ENCODE measurements at places on chromosomes 5 and 9.

- no peak for DNase-seq
Measured at GRCh38 chr5:139251695-139252288, 41.7 kb upstream of the MATR3 start.

DNA sequence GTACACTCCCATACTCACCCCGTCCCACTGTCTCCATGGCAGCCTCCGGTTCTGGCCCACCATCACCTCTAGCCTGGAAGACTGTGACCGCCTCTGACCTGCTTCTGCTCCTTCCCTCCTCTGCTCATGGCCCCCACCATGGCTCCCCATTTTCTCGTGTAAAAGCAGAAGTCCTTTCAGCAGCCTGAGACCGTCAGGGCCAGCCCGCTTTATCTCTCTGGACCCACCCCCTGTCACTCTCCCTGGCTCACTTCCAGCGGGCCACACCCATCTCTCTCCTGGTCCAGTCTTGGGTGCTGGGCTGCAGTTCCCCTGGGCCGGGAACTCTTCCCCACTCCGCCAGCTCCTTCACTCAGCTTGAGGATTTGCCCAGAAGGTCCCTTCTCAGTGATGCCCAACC is 96.0 kb upstream of the RUFY1 start:
- DNase-seq: no peak

DNA sequence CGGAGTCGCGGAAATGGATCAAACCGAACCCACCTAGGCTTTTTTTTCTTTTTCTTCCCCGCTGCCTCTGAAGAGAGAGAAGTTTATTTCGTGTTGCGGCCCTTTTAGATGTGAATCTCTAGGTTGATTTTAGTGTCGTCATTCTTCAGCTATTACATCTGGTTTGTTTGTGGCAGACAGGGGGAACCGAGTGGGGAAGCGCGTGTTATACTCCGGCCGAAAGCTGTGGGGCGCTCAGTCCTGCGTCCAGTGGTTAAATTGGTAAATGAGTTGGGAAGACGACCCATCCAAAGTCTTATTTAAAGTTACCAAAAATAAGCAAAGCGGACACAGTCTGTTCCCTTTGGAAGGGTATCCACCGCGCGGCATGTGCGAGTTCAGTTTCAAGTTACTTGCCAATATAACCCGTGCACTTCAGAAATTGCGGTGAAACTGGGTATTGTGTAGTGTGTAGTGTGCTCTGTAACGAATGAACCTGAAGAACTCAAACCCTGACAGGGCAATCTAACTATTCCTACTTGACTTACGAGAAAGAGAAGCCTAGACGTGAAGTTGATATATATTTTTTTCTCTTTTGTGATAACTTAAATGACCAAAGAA is 1.3 kb downstream of the MAN2A1 start:
- DNase-seq: peak; percentile 78

DNA sequence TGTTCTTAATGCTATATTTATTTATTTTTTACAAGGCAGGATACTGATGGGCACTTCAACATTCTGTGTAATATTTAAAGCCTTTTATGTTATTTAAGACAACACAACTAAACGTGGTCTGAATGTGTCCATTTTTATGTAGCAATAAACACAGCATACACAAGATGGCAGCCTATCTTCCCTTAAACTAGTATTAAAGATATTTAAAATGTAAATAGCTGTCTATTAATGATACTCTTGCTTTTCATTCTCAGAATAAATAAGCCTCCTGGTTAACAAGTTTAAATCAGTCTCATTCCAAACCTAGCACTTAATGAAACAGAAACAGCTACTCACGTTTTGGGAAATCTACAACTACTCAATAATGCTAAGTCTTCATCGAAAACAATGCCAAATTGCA is 315.7 kb downstream of the MCTP1 start:
- DNase-seq: peak; percentile 46

GRCh38 chr9:19754921-19755320 is 33.9 kb downstream of the SLC24A2 start:
- no peak for DNase-seq

GRCh38 chr5:135245521-135246499 is 153.2 kb downstream of the MACROH2A1 start:
- peak; percentile 64 for DNase-seq

DNA sequence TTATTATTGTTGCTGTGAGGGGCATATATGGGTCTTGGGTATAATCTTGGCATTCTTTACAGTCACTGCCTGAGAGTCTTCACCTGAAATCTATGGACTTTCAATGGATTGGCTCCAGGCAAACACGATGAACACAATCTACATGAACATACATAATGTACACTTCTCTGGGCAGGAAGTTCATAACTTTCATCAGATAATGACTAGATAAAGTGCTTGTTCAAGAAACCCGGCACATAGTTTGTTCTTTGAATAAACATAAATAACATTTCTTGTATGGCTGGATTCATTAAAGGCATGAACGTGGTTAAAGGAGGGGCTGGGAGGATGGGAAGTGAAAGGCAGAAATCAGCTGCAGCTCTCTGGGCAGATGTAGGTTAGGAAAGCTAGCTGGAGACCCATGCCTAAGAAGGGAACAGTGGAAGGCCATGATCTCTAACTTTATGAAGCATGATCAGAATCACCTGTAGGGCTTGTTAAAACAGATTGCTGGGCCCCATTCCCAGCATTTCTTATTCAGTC is 306.9 kb upstream of the EFNA5 start:
- no peak for DNase-seq

GRCh38 chr9:10014889-10015288 is 597.9 kb downstream of the PTPRD start:
- no peak for DNase-seq

DNA sequence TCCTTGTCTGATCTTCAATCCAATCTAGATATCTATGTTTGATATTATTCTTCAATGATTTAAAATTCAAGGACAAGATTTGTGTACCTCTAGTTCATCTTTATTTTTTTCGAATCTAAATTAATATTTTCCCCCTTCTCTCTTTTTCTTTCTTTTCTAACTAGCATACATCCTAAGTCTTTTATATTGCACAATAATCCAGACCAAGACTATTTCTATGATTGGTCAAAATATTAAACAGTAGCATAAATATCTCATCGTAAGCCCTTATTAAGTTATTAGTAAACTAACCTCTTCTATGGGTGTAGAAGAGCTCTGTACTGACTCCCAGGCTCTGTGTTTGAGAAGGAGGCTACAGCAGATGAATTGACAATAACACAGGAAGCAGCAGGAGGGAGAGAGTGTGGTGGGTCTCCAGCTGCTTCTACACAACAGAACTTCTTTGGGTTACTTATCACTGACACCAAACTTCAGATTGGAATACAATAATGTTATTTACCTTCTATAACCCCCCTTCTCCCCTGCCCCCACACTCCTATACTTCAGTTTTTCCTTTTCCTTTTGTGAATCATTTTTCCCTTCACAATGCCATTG is 11.9 kb upstream of the PLCXD3 start:
- DNase-seq: no peak

DNA sequence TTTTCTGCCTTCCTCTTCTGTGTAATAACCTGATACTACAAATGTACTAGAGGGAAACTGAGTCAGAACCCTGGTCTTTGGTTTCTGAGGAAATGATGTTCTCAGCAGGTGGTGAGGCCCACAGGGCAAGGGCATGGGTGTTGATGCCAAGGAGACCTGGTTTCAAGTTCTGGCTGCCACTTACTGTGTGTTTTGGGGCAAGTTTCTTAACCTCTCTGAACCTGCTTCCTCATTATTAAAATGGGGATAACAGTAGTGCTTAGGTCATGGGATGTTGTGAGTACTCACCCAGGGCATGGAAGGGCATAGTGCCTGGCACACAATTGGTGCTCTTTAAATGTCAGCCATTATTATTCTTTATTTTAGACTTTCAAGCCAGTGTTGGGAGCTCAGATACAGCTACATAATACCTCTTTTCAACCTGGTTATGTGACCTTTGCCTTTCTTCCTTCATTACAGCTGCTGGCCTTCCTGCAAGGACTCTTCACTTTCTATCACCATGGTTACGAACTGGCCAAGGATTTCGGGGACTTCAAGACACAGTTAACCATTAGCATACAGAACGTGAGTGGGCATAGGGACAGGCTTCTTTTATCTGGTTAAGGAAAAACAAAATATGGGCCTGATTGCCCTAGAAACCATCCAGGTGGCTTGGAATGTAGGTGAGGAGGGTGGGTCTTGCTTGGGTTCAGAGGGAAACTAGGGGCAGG is 131.5 kb downstream of the ARHGAP26 start:
- no peak for DNase-seq

GRCh38 chr5:153206361-153206760 is 284.1 kb upstream of the GRIA1 start:
- no peak for DNase-seq

- DNase-seq: no peak
Measured at GRCh38 chr9:83247732-83248131, 184.8 kb upstream of the RASEF start.

DNA sequence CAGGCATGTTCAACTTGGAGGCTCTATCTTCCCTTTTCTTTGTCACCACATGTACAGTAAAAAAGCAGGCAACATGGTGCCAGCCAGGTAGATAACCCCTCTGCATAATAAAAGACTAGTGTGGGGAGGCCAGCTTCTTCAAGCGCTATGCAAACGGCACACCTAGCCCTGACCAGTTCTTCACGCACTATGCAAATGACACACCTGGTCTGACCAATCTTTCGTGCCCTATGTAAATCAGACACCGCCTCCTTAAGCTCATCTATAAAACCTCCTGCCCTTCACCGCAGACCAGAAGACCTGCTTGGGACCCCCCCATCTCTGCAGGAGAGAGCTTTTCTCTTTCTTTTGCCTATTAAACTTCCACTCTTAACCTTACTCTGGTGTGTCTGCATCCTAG is 28.1 kb upstream of the UGCG start:
- no peak for DNase-seq

GRCh38 chr9:2340046-2340760 is 281.4 kb upstream of the VLDLR start:
- DNase-seq: no peak

- no peak for DNase-seq
Measured at GRCh38 chr5:6465831-6466790, 17.5 kb downstream of the UBE2QL1 start.

- DNase-seq: no peak
Measured at GRCh38 chr5:9817819-9818218, 187.7 kb upstream of the TAS2R1 start.

DNA sequence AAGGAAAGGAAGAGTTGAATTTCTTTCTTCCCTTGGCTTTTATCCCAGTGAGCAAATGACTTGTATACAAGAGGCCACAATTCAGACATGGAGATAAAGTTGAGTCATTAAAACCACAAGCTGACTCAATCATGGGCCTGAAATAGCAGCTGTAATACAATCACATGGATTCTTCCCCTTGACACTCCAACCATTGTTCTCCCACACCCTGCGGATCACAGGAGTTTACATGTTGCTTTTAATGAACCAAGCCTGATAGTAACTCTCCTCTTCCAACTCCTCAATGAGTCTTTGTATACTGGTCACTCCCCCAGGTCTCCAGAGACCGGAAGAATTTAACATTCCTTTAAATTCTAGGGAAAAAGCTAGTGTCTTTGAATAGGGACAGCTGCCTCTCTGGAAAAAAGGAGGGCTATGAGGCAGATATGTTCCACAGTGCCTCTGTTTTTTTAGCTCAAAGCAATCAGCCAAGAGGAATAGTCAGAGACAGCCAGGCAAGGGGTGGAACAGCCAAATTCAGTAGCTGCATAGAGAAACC is 32.4 kb downstream of the PCDHGC5 start:
- DNase-seq: peak; percentile 99

DNA sequence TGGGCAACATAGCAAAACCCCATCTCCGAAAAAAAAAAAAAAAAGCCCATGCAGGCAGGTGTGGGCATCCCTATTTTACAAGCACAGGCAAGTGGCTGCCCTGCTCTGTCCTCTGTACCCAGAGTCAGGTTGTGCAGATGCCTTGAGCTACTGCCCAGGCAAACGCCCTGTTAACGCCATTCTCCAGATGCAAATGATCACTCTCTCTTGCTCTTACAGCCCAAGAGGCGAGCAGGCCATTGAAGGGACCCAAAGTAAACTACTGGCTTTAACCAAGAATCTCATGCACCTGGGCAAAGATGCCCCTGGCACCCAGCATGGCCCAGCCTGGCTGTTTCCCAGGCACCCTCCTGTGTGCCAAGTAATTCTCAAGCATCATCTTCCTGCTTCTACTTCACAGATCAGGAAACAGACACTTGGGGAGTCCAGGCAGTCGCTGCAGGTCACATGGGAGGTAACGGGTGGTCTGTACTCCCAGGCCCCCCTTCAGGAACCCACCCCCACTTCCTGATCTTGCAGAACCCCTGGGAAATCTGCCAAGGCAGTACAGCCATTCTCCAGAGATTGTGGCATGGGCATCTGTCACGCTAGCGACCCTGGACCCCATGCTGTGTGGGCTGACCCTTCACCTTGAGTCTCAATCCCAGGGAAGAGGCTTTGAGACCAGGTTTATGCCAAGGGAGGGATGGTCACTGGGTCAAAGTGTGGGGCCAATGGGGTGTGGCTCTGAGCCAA is 14.2 kb downstream of the EEIG1 start:
- no peak for DNase-seq

DNA sequence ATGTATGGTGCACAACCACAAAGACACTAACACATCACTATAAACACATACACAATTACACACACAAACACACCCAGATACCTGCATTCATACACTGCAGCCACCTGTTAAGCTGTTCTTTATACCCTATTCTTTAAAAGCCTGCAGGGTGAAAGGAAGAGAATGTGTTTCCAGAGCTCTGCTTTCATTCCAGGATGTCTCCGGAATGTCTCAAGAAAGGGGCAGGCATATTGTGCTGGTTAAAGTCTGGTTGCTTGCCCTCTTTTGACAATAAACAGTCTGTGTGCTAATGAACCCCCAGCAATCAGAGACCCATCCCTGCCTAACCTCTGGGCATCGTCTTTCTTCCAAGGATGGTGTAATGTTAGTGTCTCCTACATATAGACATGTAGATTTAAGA is 181.6 kb downstream of the EPB41L4A start:
- DNase-seq: no peak

DNA sequence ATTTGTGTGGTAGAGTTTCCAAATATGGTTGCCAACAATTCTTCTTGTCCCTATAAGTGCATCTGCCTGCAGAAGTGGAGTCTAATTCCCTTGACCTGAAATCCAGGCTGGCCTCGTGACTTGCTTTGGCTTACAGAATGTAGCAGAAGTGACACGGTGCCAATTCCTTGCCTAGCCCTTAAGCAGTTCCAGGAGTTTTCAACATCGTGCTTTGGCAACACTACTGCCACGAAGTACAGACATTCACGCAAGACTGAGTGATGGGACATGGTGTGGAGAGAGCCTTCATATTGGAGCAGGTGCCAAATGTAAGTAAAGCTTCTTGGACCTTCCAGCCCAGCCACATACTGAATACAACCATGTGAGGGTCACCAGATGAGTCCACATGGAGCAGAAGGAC is 92.9 kb upstream of the NEK6 start:
- no peak for DNase-seq

All from SJSA1 (cell line).